NCI-H2171 treated with DMSO at 0.1 percent for 48 hours (cell line): ENCODE measurements at places on chromosomes 2 and 18.

- no peak for DNase-seq
Observed at GRCh38 chr2:7007488-7007845, 90.3 kb downstream of the RNF144A start.

- no peak for DNase-seq
Observed at GRCh38 chr2:112829101-112829960, 7.2 kb downstream of the IL1B start.

GRCh38 chr2:219081096-219081495 lies 20.4 kb upstream of the IHH start:
- DNase-seq = no peak

GRCh38 chr2:119142824-119143223 lies 15.7 kb downstream of the C1QL2 start:
- DNase-seq = no peak

GRCh38 chr2:170227507-170227947 lies 49.6 kb downstream of the MYO3B start:
- no peak for DNase-seq

DNA sequence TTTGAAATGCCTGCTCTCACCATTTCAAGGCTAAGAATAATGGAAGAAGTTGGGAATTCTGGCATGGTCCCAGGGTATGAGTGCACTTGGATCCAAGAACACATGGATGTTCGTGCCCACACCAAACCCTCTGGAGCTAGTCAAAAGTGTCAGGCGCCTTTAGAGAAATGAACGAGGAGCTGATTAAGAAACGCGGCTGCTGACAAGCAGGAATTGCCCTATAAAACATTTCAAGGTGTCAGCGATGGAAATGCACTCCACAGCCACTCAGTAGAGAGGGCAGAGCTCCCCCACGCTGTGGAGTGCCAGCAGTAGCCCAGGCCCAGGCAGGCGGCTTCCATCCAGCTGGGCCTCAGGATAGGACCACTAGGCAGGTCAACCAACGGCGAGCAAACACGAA lies 213.7 kb downstream of the TTC32 start:
- no peak for DNase-seq

GRCh38 chr2:236551471-236552211 lies 18.0 kb upstream of the ACKR3 start:
- no peak for DNase-seq

DNA sequence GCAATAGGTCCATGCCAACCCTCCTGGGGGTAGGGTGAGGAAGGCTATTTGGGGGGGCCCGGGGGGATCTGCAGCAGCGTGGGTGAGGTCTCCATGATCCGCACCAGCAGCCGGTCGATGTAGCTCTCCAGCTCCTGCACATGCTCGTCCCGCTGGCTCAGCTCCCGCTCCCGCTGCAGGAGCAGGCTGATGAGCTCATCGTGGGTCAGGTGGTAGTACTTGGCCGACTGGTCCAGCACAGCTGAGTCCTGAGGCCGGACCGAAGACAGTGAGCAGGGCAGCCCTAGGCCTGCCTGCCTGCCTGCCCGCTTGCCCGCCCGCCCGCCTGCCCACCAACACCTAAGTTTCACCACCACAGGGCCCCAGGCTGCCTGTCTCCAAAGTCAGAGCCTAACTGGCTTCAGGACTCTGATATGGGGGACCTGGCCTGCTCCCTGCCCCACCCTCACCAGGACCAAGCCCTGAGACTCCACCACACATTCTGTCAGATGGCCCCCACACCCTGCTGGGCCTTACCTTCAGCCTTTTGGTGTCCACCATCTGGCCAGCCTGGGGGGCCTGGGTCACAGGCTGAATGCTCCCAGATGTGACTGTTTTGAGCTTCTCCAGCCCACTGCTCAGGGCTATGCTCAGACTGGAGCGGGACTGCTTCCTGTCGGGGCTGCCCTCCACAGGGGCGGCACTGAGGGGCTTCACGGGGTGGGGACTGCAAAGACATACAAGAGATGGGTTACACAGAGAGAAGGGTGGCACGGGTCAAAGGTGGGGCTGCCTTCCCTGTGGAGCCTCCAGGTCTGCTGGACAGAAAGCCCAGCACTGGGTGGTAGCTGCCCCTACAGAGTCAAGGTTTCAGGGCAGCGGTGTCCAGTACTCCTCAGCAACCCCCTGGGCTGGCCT lies 4.2 kb upstream of the SFXN5 start:
- no peak for DNase-seq

DNA sequence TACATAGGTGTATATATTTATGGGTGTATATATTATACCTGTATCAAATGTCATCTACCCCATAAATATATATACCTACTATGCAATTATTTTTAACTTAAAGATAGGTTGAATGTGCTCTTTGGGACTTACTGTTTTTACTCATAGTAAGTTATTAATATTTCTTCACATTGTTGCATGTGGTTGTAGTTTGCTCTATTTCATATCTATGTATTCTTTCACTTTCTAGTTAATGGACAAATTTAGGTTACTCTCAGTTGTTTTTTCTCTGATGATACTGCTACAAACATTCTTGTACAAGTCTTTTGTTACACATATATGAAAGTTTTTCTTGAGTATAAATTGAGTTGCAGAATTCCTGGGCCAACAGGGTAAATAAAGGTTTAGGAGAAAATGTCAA lies 601.8 kb upstream of the ID2 start:
- DNase-seq = no peak

DNA sequence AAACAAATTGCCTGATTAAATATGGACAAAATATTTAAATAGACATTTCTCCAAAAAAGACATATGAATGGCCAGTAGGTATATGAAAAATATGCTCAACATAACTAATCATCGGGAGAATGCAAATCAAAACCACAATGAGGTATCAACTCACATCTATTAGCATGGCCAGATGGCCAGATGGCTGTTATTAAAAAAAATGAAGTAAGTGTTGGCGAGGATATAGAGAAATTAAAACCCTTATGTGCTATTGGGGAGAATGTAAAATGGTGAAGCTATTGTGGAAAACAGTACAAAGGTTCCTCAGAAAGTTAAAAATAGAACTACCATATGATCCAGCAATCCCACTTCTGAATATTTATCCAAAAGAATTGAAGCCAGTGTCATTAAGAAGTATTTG lies 272.3 kb upstream of the ZNF804A start:
- peak; percentile 86 for DNase-seq

DNA sequence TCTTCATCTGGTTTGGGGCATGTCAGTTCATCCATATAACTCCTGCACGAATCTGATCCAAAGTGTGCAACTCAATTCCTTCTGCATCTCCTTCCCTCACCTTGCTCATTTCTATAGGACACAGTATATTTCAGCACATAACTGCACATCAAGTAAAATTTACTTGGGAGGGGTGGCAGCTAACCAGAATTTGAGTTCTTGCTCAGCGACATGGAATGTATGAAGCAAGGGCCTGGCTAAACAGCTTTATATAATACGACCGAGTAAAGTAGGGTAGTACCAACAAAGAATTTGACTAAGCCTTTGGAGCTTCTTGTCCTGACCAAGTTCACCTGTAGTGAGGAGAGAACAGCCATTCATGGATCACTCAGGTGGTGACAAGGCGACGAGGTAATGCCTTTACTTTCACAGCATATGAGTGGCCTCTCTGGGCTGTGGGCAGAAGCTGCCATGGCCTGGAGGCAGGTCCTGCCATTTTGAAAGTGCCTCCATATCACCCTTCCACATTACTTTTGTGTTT lies 570.2 kb upstream of the TNP1 start:
- no peak for DNase-seq

- no peak for DNase-seq
Observed at GRCh38 chr18:28040211-28040610, 136.7 kb downstream of the CDH2 start.

GRCh38 chr2:126749537-126749936 lies 93.6 kb downstream of the GYPC start:
- peak; percentile 7 for DNase-seq

- no peak for DNase-seq
Observed at GRCh38 chr2:71071681-71072398, 3.4 kb downstream of the NAGK start.

DNA sequence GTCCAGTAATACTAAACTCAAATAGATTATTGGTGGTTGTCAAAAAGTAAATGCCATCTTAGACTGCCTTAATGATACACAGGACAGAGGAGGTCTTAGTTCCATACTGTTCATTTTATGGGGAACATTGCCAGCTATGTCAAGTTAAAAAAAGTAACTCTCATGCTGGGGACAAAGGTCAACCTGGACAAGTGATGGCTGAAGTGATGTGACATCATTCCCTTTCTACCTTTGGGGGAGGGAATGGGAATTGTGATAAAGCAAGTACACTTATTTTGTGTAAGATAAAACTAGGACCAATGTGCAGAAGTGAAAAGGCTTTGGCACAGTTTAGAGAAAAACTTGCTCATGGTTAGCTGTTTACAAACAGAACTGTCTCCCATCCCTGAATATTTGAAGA lies 24.0 kb upstream of the SNORC start:
- no peak for DNase-seq

DNA sequence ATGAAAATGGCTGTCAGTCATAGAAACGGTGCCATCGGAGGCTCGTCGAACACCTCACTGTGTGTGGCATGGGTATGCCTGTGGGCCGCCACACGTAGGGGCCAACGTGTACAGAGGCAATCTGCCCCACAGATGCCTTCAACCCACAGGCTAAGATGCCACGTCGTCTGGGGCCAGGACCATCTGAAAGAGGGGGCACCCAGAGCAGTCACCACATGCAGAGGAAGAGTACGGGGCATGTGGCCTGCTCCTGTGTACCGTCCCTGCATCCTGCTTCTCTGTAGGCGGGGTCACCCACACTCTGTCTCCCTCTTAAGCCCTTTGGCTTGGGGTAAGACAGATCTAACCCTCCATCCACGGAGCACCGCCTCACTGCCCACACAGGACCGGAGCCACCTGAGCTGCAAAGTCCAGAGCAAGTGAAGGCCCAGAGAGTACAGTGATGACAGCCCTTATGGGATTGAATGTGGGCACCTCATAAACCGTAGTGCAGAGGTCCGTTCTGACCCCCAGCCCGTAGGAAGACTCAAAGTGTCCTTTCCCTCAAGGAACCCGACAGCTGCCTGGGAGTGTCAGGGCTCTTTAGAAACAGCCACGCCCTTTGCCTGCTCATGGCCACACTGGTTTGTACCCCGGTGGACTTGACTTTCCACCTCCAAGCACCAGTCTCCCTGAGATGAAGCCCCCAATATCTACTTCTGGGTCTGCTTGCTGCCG lies 66.2 kb downstream of the TWIST2 start:
- DNase-seq = no peak

DNA sequence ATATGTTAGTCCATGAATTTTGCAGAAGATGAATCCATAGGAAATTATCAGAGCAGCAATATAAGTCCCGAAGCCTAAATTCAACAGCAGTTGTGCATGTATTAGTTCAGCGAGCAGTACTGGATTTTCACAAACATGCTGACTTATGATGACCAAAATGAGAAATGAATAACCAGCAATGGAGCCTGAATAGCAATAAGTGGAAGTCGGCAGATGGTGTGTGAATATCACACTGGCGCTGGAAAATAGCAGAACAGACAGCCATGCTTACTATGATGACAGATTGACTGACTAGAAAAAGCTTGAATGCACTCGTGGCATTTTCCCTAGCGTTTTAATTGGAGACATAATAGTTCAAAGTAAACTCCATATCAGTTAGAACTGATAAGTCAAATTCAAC lies 1114.5 kb downstream of the DSC3 start:
- peak; percentile 53 for DNase-seq

DNA sequence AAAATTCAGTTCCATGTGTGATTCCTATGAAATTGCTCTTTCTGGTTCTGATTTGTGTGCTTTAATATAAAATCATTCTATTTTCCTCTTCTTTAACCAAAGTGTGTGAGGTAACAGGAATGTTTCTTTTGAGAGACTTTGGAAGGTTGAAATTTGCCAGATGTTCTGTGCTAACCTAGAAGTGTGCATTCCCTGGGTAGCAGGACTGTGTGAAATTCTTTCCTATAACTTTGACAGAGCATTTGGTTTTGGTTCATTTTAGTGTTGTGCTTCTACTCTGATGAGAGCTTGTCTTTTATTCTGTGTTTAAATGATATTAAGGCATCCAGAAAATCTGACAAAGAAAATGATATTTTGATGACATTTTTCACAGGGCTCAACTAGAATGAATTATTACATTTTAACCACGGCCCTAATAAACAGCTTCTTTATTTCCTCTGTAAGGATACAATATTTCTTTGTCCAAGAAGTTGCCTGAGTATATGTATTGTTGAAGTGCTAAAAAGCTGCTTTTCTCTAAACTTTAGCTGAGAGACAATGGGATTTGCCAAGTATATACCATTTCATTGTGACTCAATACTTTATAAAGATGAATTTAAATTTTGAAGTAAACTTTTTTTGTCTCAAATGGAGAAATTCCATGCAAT lies 34.7 kb upstream of the DLX1 start:
- DNase-seq = no peak

DNA sequence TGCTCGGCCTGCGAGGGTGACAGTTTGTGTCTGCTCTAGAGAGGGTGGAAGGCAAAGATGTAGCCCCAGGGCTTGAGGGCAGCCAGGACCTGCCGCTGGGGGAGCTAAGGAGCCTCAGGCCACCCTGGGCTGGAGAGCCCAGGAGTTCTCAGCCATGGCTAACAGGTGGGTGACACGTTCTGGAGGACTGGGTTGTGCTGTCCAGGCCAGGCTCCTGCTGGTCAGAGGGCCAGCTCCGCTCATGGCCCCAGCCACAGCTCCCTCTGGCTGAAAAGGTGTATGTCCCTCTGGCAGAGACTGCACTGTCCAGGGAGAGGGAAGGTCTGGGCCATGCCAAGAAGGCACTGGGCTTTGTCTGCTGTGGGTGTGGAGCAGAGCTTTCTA lies 19.2 kb downstream of the TMEM185B start:
- DNase-seq = no peak

- DNase-seq = no peak
Observed at GRCh38 chr18:28831908-28832307, 655.0 kb upstream of the CDH2 start.

DNA sequence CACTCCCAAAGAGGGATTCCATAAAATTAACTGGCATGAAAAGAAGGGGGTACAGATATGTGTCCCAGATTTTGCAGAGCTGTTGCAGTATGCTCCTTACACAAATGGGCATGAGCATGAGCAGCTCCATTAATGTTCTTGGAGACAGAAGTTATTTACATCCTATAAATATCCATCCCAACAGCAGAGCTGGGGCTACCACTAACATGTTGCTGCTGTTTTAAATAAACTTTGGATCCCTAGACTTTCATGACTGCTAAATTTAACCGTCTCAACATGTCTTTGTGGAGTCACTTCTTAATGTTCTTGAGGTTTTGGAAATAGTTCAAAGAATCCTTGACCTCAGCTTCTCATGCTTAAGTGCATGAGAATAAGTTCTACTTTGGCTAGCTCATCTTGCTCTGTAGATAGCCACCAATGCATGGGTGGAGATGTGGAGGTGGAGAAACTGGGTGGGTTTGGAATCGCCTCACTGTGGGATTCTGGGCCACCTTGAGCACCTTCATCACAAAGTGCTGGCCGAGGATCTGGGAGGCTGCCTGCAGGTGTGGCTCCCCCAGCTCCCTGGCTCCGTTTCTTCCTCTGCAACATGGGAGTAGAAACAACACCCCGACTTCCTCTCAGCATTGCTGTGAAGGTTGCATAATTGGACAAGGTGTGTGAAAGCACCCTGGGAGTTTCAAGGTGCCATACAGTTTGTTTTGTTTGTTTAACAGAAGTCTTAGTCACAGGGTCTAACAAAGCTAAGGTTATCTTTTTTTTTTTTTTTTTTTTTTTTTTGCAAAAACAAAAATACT lies 307.2 kb downstream of the MYCN start:
- no peak for DNase-seq
